Pulmonary artery endothelial cell (primary cell): ENCODE measurements at places on chromosomes 7 and 10.

DNA sequence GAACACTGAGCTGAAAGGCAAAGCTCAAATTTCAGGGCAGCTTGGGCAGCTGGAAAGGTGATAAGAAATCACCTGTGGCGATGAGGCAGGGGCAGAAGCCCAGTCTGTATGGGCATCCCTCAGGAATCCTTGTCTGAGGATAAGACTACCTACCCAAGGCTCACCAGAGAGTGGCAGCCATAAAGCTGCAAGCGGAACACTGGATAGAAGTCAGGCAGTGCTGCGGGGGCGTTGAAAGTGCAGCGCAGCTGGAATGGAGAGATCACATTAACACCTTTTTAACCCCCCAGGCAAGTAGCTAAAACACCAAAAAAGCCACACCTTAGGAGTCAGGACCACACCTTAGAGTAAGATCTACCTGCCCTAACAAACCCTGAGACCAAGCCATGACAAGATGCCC lies 38.2 kb downstream of the ABCB5 start:
- DNase-seq = no peak

DNA sequence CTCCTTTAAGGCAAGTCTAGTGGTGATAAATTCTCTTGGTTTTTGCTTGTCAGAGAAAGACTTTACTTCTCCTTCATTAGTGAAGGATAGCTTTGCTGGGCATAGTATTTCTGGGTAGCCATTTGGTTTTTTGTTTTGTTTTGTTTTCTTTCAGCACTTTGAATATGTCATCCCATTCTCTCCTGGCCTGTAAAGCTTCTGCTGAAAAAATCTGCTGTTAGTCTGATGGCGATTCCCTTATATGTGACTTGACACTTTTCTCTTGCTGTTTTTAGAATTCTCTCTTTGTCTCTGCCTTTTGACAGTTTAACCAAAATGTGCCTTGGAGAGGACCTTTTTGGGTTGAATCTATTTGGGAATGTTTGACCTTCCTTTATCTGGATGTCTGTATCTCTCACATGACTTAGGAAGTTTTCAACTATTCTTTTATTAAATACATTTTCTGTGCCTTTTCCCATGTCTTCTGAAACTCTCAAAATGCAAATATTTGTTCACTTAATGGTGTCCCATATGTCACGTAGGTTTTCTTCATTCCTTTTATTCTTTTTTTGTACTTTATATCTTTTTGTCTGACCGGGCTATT lies 14.7 kb downstream of the TAS2R40 start:
- DNase-seq = no peak

DNA sequence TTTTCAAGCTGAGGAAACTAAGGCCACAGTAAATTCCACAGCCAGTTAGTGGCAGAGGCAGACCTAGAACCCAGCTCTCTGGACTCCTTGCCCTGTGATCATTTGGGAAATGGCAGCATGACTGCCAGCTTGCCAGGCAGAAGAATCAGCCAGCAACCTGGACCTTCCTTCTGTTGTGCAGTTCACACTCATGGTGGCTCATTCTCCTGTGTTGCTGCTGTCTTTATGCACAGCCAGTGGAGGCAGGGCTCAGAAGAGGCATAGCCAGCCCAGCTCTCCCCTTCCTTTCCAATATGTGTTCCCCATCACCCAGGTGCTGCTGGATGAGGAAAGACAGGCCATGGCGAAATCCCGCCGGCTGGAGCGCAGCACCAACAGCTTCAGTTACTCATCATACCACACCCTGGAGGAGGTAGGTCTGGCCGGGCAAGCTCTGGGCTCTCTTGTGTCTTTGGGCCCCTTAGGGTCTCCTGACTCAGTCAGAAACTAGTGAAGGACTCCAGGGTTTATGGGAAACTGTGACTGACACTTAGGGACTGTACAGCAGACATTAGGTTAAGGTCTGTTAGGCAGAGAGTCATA lies 14.8 kb downstream of the CPA5 start:
- no peak for DNase-seq

DNA sequence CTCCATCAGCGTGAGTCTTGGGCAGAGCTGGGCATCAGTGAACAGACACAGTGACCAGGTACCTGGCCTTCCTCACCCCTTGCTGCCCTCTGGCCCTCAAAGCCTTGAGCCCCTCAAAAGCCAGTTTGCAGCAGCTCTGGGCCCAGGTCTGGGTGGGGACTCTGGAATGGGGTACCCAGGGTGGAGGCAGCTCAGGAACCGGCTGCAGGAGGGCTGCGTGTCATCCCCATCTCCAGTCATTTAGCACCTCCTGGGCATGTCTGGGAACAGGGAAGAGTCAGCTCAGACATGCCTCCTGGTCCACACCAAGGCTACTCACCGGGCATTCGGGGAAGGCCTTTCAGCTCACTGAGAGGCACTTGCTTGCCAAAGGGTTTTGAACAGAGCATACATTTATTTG lies 503.3 kb downstream of the TCERG1L start:
- DNase-seq = no peak

DNA sequence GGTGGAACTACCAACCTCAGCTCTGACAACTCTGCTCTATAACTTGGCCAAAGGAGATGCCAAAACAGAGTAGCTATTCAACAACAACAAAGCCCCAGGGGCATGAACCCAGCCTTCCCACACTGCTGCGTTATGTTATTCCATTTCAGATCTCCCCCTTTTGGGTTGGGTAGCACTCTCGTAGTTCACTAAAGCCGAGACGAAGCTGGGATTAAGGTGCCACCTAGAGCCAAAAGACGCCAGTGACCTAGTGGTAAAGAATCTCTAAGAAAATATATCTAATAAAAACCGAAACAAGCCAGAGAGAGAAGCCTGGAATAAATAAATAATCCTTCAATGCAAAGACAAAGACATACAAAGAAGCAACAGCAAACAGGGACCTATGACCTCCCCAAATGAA lies 217.3 kb downstream of the HERPUD2 start:
- no peak for DNase-seq

GRCh38 chr7:24851786-24852185 lies 94.5 kb upstream of the GSDME start:
- no peak for DNase-seq

DNA sequence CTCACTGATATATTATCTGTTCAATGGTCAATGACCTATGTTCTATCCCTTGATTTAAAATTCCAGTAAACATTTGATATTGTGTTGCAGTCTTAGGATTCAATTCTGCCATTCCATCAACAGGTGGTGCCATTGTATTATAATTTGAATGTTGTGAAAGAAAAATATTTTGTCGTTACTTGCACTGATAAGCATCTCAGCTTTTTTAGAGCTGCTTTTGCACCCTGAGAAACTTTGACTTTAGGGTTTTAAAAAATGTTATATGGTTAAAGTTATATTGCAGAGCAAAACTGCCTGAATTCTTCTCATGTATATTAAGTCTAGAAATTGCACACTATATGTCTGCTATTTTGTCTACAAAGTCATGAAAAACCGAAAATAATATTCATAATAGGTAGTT lies 18.8 kb upstream of the MINDY3 start:
- peak; percentile 7 for DNase-seq

- DNase-seq = no peak
These were observed 55.8 kb downstream of the TSPAN15 start for GRCh38 chr10:69506834-69507713.

DNA sequence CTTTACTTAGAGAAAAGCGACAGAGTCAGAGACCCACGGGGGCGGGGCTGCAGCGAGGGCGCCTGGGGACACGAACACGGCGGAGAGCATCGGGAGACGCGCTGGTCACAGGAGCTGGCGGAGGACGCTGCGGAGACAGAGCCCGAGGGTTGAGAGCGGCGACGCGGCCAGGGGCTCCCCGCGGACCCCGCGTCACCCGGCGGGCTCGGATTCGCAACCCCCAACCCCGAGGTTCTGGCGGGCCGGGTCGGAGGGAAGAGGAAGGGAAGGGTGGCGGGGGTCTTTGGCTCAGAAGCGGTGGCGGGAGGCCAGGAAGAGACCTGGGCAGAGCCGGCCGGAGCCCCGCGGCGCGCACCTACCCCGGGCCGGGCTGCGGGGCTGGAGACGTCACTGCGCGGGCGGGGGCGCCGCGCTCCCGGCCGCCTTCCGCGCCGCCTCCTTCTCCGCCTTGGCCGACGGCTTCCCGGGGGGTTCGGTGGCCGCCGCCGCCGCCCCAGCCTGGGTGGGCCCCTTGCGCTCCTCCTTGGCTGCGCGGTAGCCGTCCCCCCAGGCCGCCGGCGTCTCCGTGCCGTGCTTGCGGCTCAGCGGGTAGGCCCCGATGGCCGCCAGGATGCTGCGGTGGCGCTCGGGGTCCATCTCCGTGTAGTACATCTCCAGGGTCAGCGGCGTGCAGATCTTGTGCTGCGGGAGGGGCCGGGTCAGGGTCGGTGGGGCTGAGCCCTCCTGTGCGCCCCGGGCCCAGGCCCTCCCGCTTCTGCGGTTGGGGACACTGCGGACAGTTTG lies 11.1 kb downstream of the CALY start:
- DNase-seq = no peak
